ENCODE measurements at places on chromosomes 16 and 17.
A peak's percentile ranks its signal among the peaks of the same experiment; 100 is the strongest.

DNA sequence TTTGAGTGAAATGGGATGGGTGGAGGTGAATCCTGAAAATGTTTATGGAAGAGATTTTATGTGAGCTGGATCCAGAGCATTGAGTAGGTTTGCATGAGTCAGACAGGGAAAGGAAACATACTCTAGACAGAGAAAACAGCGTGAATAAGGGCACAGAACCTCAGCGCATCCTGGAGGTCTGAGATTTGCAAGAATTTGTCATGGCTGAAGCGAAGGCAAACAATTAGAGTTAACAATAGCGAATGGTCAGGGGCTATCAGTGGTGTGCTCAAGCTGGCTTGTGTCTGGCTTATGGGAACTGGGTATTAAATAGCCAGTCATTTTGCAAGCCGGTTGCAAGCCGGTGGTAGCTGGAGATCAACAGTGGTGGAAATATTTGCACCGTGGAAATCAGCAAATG, 36.4 kb downstream of the MAP2K6 start:
- no peak for DNase-seq

DNA sequence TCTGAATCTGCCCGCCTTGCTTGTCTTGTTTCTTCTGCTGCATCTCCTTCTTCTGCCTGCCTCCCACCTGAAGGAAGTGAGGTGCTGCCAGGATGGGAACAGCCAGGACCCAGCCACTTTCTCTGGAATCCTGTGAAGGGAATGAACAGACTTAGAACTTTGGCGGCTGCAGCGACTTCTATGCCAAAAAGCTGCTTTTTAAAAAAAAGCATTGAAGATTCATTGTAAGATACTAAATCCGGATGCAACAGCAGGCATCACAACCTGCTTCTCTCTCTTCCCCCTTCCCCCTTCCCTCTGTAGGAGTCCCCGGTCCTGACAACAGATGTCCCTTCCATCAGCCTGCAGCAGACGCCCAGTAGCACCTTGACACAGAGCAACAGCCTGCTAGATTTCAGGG, 176.3 kb downstream of the HS3ST4 start:
- DNase-seq = no peak

DNA sequence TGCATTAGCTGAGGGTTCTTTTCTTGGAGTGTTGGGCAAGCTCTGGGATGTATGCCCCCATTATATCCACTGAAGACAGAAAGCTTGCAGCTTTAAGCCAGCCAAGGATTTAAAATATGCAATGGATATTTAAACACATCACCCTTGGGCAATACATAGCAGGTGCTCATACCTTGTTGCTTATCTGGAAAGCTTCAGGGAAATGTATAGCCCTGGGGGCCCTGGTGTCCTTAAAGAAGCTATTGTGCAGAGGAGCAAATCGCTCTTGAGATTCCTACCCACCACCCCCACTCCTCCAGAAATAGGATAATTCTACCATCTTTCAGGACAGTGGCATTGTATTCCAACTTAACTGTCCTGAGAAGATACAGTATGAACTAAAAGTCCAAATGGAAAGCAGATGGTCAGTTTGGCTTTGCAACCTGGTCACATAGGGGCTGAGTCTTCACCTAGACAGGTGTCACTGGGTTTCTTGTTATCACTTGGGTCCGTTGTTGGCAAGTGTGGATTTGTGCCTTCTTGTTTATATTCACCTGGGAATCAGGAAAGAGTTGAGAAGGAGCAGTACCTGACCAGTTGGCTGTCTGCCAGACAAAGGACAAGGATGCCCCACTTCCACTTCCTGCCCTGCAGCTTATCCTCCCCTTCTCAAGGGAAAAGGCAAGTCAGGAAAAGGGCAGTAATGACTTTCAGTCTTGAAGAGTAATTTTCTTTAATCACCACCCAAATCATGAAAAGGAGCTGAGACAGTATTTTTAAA, 3.4 kb downstream of the ANKRD40CL start:
- no peak for DNase-seq

DNA sequence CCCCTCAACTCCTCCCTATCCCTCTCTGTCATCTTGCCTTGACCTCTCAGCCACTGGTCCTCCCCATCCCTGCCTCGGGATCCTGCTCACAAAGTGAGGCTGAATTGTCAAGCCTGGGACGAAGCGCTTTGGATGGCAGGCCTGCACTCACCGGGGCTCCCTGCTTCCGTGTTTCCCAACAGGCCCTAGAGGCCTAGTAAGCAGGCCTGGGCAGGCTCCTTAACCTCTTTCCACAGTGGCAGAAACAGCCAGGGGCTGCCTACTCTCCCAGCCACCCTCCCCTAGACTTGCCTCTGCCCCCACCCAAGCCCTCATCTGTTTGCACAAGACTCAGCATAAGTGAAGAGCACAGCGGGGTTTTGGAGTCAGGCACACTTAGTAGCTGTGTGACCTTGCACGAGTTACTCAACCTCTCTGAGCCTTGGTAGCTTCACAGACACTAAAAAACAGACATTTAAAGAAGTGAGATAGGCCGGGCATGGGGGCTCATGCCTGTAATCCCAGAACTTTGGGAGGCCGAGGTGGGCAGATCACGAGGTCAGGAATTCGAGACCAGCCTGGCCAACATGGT, 5.0 kb upstream of the FADS6 start:
- no peak for DNase-seq

DNA sequence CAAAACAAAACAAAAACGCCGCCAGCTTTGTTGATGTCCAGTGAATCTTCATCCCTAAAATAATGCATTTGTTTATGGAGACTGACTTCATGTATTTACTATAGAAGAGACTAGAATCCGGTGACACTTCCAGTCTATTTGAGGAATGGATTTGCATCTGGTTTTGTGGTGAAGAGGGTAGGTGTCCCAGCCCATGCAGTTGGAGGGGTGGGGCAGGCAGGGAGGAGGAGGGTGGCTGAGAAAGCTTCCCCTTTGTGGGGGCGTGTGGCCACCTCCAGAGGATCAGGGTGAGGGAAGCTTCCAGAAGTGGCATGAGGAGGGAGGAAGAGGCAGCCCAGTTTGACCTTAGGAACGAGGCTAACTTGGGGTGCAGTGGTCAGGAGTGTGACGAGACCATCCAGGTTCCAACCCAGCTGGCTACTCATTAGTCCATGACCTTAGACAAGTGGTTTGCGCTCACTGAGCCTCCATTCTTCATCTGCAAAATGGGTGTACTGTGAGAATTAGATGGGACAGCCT, 69.5 kb downstream of the CMIP start:
- no peak for DNase-seq

DNA sequence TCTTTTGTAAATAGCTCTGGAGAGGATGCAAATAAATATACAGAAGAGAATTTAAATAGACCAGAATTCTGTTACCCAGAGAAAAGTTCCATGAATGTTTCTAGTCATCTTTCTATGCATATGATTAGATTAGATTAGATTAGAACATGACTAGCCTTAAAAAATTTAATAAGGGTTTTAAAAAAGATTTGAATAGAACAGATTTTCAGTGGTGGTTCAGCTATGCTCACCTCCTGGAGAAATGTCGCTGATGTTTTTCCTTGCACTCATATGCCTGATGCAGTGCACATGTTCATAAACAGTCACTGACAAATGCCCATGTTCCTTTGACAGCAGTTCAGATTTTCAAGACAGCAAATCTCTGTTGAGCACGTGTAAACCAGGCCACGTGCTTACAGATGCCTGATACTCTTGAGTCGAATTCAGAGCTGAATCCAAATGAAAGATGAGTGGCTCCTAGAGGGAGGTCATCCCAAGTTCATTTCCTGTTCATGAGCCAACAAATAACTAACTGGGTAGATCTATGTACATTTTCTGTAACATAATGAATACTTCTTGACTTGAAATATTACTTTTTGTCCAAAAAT, 19.9 kb upstream of the RAB11FIP4 start:
- DNase-seq = no peak

DNA sequence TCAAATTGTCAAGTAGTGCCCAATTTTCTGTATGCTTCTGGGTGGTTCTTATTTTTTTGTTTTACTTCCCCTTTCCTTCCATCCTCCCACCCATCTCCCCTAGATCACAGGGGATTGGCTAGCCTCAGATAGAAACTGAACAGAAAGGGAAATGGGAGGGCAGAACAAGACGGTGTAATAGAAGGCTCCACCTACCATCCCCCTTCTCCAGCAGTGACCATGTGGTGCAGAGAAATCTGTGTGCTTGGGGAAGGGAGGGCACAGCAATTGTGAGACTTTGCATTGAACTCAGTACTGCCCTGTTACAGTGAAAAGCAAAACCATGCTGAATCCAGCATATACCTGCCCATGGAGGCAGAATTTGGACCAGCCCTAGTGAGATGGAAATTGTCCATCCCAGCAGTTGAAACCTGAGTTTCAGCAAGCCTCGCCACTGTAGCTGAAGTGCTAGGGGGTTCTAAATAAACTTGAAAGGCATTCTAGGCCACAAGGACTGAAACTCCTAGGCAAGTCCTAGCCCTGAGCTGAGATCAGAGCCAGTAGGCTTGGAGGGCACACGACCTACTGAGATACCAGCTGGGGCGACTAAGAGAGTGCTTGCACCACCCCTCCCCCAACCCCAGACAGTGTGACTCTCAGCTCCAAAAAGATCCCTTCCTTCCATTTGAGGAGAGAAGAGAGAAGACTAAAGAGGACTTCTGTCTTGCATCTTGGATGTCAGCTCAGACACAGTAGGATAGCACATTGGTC, 5.2 kb downstream of the SLFN11 start:
- DNase-seq = no peak

DNA sequence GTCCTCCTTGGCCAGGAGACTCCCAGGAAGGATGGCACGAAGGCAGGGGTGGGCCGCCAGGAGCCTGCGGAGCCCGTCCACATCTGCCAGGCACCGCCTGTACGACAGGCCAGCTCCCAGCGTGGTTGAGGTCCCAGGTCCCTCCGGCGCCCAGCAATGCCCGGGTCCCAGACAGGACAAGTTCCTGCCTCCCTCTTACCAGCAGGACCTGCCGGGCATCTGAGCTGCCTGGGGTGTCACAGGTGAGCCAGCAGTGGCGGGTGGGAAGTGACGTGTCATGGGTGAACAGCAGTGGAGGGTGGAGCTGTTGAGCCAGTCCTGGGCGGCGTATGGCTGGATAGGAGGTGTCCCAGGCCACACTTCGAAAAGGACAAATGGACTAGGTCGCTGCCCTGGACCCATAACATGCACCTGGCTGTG, 15.7 kb upstream of the BAHCC1 start:
- DNase-seq = no peak

- DNase-seq = no peak
These were observed 2.8 kb upstream of the PRRT2 start for GRCh38 chr16:29809031-29809747.

GRCh38 chr17:15946611-15947120, 1.7 kb downstream of the ADORA2B start:
- DNase-seq = no peak

GRCh38 chr17:51152766-51153209, 571 bp upstream of the NME1 start:
- no peak for DNase-seq

DNA sequence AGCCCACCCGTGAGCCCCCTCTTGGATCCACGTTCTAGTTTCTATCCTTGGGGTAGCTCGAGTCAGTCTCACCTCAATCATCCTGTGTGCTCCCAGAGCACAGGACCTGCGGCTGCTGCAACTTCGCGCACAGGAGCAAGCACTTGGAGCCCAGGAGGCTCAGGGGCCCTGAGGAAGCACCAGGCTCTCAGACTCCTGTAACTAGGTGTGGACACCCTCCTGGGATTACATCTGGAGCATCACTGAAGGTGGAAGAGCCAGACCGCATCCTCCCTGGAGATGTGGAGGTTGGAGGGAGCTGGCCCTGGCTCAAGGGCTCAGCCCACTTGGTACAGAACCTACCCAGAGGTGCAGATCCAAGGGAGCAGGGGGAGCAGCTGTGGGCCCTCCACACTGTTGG, 2.7 kb downstream of the HBQ1 start:
- no peak for DNase-seq

GRCh38 chr16:15521390-15521757, 87.0 kb downstream of the BMERB1 start:
- DNase-seq = no peak

GRCh38 chr16:5615868-5616642, 518.5 kb upstream of the EEF2KMT start:
- peak; percentile 30 for DNase-seq

DNA sequence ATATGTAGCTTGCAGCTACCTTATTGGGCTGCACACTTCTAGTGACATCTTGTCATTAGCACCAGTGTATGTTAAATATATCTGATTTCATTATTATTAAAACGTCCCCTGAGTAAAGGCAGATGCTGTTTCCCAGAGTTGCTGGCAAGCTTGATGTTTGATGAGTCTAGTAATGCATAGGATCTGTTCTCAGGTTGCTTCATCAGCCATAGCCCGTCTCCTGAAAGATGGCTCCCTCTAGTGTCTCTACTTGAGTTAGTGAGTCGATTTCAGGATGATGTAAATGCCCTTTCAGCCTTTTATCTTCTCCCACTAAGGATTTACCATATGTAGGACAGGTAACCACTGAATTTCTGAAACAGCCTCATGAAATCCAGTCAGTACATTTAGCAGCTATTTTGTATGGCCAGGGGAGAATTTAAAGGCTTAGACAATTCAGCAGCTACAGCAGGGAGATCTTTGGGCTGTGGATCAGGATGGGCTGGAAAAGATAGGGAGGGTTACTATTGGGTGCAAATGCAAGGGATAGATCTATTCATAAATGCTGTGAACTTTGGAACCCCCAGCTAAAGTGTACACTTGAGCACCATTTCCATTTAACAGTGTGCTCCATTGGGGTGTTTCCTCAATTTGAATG, 376.3 kb downstream of the CNTNAP4 start:
- DNase-seq = peak; percentile 58

DNA sequence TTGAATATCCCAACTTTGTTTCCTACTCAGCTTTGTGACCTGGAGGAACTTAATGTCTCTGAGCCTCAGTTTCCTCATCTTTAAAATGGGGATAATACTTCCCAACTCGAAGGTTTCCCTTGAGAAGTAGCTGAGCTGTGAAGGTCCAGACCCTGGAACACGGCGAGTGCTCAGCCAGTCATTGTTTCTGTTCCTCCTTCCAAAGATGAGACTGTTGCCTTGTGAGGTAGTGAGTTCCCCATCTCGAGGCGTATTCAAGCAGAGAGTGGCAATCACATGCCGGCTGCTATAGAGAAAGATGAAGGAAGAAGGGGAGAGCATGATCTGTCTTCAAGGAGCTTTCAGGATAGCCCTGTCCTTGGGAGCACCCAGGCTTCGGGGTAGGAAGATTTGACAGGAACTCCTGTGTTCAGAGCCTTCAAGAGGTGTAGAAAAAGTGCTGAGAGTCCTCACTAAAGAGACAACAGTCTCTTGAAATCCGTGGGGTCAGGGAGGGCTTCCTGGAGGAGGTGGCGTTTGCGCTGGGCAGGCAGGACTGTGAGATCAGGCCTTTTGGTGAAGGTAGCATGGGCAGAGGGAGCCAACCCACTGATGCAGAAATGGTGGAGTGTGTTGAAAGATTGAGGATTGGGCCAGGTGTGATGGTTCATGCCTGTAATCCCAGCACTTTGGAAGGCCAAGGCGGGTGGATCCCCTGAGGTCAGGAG, 27.2 kb downstream of the SPNS2 start:
- DNase-seq = no peak

DNA sequence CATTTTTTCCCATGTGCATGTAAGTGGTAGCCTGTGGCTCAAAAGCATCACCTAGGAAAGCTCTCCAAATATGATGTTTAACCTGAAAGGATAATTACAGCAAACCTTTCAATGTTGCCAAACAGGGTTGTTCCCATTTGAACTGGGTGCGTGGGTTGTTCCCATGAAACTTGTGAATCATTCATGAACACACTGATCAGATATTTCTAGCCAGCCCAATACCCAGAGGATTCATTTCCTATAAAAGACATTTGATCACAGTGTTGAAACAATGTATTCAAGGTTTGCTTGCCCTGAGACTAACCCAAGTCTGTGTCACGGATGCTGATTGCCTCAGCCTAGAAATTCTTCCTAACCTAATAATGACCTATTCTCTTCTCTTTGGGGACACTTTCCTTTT, 12.9 kb downstream of the KRT39 start:
- no peak for DNase-seq

GRCh38 chr16:87447323-87447722, 45.5 kb downstream of the ZCCHC14 start:
- DNase-seq = no peak
